ENCODE measurements at places on chromosomes 2 and 18. TPM values are rescaled to one million over a fixed set of nuclear protein-coding genes. Genes with fewer than 3 reads are reported as not detected.

GRCh38 chr2:72157871-72158771 lies 10.5 kb upstream of the CYP26B1 start:
- no peaks in the 10 kb centered on the region for H3K36me3 ChIP-seq
- no peak overlapping the region for H3K4me3 ChIP-seq
- no peak overlapping the region for H3K27ac ChIP-seq
- no peak for DNase-seq

GRCh38 chr18:79518028-79518682 lies 122.4 kb downstream of the NFATC1 start:
- H3K36me3 ChIP-seq = no peaks in the 10 kb centered on the region
- no peak overlapping the region for H3K4me3 ChIP-seq
- H3K27ac ChIP-seq = no peak overlapping the region
- H3K27me3 ChIP-seq = peaks cover 7% of the 10 kb centered on the region

DNA sequence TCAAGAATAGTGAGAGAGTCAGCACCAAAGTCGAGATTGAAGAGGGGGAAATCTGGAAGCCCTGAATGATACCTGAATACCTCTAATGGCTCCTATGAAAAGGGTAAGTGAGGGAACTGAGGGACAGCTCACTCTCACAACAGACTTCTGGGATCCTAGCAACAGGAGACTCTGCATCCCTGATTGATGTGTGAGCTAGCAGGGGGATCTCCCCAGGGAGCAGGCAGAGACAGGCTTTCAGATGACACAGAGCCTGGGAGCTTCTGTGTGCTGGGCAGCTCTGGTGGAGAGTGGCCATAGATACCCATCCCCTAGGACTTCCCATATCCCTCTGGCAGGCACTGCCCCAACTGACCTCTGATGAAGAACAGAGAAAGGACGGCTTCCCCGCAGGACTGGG lies 206.2 kb downstream of the EXOC6B start:
- no peaks in the 10 kb centered on the region for H3K36me3 ChIP-seq
- H3K4me3 ChIP-seq = no peak overlapping the region
- DNase-seq = no peak
- no peaks in the 10 kb centered on the region for H3K4me1 ChIP-seq
- H3K27me3 ChIP-seq = no peaks in the 10 kb centered on the region

ASB3 gene
- total RNA-seq = 36.2 TPM
